ENCODE measurements at places on chromosomes 1 and 21.

DNA sequence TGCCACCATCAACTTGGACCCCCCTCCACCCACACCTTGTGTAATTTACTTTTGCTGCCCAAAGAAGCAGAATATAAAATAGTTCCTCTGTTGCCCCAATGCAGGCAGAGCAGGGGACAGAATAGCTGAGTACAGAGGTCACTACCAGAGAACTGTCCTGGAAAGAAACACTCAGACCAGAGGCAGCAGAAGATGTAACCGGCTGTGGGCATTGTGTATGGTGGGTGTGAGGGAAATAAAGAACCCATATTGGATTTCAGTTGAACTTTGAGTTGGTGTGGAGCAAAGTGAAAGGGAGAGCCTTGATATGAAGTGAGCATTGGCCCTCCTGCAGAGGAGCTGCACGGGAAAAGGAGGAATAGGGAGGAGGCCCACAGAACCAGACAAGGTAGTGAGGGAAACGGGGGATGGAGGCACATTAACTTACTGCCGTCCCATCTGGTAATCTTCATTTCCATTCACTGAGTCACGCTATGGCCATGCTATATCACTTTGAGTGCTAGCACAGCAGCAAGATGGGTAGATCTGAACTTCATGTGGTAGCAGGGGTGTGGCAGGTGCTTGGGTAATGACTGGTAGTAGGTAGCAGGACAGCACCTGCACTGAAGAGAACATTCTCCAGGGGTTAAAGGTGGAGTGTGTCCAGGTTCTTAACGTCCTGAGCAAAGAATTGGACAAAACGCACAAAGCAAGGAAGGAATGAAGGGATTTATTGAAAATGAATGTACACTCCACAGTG lies 56.3 kb upstream of the FBXO28 start:
- no peak for DNase-seq

DNA sequence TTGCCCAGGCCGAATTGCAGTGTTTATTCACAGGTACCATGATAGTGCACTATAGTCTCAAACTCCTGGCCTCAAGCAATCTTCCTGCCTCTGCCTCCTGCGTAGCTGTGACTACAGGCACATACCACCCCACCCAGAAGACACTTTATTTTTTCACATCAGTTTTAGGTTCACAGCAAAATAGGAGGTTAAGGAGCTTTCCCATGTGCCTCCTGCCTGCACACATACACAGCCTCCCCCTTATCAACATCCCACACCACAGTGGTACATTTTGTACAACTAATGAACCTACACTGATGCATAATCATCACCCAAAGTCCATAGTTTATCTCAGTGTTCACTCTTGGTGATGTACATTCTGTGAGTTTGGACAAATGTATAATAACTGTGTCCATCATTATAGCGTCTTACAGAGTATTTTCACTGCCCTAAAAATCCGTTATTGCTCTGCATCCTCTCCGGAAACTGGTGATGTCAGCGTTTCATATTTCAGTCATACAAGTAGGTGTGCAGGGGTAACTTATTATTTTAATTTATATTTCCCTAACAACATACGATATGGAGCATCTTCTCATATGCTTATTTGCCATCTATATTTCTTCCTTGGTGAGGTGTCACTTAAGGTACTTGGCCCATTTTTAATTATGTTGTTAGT lies 23.2 kb downstream of the OR13G1 start:
- DNase-seq, result no peak

DNA sequence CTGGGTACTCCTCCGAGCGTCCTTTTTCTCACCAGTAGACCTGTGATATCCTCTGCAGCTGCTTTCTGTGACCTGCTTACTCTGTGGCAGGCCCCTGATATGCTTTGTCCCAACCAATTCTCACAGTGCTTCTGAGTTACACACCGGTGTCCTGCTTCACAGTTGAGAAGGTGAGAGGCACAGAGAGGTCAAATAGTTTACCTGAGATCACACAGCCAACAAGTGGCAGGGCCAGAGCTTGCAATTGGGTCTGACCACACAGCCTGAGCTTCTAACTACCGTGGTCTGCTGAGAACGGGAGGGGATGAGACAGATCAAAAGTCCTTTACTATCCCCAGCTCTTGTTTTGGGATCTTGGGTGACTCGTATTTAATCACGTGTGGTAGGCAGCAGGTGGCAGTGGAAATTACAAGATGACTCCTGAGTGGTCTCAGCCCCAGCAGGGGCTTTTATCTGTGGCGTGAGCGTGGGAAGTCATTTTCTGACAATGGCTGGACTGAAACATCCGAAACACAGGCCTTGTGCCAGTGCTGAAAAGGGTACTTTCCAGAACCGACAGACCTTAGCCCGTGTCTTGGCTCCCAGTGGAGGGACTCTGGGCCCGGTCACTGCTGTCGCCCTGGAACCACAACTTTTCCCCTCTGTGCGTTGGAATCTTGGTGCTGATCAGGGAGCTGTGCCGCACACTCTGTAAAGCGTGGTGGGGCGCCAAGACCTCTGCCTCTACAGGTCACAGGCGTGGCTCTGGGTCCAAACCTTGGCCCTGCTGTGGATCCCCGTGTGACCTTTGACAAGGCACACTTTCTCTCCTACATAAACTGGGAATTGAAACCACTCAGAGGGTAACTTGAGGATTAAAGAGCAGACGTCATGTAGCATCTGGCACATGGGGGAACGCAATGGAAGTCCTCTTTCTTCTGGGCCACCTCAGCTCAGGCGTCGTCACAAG lies 11.9 kb downstream of the THEMIS2 start:
- no peak for DNase-seq

- DNase-seq, result no peak
These were observed at the start of gene HES5 for GRCh38 chr1:2529784-2530512. Gene HES5 (minus strand): TSS chr1:2530263. CDS start chr1:2530164, 99 bp downstream.

GRCh38 chr1:230542054-230542453 lies 100.2 kb upstream of the COG2 start:
- no peak for DNase-seq

- no peak for DNase-seq
These were observed 15.1 kb downstream of the IFI44 start for GRCh38 chr1:78664763-78665162.

GRCh38 chr1:150557813-150558212 lies 8.6 kb downstream of the ADAMTSL4 start:
- DNase-seq, result no peak

DNA sequence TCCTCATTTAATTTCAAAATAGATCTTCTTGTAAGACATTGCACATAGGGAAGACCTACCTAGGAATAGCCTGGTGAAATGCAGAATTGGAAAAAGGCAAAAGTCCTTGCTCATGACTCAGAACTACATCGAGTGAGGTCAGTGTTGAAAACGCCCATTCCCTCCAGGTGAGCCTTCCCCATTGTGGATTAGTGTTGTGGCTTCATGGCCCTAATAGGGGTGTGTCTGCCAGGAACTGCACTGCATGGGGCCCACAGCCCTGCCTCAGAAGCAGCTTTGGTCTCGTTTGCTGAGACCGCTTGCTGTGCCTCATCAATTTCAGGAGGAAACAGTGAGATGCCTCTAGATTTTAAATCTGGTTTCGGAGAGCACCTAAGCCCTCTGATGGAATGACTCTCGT lies 17.0 kb downstream of the TFF3 start:
- no peak for DNase-seq

GRCh38 chr1:157646144-157646543 lies 48.3 kb upstream of the FCRL4 start:
- no peak for DNase-seq

- no peak for DNase-seq
These were observed 279.7 kb downstream of the SPATA17 start for GRCh38 chr1:217910791-217911320.

- DNase-seq, result no peak
These were observed 7.0 kb downstream of the ATP13A2 start for GRCh38 chr1:17004466-17005364.

GRCh38 chr1:109750920-109751319 lies 10.1 kb upstream of the GSTM3 start:
- no peak for DNase-seq

GRCh38 chr1:29520571-29521437 lies 284.5 kb downstream of the PTPRU start:
- no peak for DNase-seq

- DNase-seq, result no peak
These were observed 7.2 kb upstream of the ATP1A1 start for GRCh38 chr1:116365857-116366256.

DNA sequence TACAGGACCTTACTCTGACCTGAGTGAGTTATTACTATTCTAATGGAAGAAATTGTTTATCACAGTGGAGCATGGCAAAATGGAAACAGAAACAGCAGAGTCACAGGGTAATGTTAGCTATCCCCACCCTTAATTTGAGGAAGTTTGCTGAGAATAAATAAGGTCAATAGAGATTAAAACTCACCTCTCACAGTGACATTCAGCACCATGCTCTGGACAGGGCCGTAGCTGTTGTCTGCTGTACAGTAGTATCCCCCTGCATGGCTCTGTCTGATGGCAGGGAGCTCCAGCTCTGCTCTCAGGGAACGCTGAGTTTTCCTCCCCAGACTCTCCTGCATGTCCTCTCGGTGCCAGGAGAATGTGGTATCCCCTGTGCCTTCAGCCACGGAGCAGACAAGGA lies 11.9 kb downstream of the FCRL4 start:
- no peak for DNase-seq

GRCh38 chr1:100778748-100779147 lies 59.2 kb downstream of the VCAM1 start:
- no peak for DNase-seq

All from stimulated activated CD4-positive, alpha-beta T cell treated with anti-CD3 and anti-CD28 coated beads, TNF-alpha, amount 100 ng/mL, for 1 hour (primary cell).